Activated CD4-positive, alpha-beta T cell treated with anti-CD3 and anti-CD28 coated beads for 48 hours (primary cell): ENCODE measurements at places on chromosomes 6 and 20.

DNA sequence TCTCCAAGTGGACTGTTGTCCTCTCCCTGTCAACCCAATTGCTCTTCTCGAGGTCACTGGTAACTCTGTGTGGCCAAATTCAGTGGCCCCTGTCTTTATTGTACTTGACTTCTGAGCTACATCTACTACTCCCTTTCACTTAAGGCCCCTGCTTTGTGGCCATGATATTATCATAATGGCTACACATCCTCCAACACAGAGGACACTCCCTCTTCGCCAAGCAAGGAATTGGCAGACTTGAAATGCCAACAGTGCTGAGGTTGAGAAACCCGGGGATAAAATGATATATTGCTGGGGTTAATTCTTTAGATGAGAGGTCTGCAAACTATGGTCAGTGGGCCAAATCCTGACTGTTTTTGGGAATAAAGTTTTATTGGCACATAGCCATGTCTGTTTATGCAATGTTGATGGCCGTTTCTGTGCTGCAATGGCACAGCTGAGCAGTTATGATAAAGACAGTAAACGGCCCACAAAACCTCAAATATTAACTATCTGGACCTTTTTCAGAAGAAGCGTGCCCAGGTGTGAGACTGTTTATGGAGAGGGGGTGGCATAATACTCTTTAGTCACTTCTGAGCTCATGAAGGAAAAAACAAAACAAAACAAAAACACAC is 12.0 kb upstream of the MRPS10 start:
- DNase-seq, result no peak

DNA sequence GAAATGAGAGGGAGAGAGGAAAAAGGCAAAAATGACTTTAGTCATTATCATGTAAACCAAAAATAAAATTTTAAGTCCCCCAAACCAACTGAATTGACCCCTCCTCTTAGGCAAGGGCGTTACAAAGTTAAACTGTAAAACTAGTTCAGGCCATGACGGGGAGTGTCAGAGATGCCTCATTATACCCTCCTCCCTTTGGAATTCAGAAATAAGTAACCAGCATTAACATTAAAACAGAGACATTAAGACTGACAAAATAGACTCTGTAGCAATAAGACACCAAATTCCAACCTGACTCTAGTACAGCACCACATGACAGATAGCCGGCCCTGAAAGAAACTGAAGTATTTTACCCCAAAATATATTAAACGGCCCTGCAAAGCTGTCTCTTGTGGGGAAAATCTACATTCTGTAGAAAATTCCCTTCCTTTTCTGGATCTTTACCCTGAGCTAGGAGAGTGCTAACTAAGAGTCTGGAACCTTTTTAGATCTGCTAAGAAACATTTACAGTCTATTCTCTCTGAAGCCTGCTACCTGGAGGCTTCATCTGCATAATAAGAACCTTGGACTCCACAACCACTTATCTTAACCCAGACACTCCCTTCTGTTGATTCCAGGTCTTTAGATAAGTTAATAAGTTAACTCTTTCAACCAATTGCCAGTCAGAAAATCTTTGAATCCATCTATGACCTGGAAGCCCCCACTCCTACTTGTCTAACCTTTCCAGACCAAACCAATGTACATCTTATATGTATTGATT is 150.7 kb downstream of the PKHD1 start:
- DNase-seq, result no peak

DNA sequence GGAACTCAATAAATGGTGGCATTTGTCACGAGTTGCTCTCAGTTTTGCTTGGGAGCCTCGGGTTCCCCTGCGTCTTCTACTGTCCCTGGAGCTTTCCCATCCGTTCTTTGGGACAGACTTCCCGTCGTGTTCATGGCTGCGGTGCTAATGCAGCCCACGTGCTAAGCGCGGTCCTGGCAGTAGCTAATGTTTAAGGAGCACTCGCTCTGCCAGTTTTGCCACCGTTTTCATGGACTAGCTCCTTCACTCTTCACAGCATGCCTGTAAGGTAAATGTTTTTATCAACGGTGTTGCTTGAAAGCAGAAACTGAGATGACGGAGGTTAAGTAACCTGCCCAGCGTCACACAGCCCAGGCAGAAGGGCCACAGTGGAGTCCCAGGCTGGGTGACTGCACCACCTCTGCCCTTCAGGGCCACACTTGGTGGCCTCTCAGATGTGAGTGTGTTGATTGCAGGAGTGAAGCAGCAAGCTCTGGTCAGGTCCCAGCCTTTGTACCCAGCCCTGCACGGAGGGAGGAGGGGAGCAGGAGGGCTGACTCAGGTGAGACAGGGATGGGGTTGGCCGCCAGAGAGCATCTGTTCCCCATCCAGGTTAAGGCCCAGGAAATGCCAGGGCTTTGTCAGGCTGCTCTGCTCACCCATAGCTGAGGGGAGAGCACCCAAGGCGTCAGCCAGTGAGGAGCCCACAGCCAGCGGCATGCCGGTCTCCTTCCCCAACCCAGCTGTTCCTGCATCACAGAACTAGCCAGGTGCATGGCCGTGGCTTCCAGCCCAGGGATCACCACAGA is 181.8 kb downstream of the ZMYND8 start:
- DNase-seq, result no peak

DNA sequence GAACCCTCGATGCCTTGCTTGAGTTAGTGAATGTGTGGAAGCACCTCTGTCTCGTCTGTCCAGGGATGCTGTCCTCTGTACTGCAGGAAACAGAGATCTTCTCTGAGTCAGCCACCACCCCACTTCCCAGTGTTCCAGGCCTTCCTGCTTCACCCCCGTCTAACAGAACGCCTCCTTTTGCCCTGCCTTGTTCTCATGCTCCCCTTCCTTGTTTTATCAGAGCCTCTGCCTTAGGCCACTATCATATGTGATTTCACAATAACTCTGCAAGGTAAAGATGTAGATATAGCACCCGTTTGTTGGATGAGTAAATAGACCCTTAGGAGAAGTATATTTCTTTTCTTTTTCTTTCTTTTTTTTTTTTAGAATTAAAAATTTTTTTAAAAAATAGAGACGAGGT is 106.7 kb upstream of the CLDN20 start:
- DNase-seq, result no peak

DNA sequence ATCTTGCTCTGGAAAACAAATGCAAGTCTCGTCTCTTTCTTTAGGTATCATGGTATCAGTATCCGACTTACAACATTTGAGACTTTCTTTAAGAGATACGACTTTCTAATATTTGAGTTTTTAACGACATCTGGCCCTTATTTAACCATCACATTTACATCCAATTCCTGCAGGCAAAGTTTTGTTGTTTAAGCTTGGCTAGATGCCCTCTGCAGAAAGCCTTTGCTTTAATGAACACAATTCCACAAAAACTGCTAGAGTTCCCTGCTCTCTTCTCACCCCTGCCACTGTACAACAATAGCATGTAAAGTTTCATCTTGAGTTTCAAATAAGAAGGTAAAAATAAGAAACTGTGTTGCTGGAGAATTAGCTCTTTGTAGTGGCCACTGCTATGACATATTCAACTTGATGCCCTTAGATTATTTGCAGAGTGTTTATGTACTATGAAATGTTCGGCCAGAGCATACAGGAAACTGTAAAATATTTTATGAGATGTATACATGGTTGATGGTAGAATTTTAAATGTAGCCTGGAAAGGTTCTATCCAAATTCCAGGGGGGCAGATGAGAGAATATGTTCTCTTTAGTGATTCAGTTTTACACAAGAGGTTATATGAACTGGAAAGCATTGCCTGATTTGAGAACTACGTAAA is 438.6 kb downstream of the CDC5L start:
- no peak for DNase-seq

DNA sequence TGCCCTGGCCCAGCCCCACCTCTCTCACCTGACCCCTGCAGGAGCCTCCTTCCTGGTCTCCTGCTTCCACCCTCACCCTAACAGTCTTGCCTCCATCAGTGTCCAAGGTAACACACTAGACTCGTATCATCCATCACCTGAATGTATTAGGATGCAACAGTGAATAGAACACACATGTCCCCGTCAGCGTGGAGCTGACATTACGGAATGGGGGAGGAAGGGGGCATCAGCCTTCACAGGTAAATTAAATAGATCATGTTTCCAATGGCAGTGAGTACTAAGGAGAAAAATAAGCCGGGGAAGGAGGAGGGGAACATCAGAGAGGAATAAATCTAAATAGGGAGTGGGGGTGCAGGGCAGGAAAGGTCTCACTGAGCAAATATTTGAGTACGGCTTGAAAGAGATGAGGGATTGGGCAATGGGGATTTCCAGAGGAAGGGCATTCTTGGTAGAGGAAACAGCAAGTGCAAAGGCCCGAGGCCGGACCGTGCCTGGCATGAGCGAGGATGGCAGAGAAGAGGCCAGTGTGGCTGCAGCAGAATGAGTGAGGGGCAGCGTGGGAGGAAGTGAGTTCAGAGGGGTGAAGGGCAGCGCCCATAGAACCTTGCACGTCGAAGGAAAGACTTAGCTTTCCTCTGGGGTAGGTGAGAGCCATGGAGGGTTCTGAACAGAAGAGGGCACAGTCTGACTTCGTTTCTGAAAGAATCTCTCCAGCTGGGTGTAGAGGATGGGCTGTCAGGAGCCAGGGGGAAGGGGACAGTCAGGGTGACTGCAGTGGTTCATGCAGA is 110.1 kb upstream of the PTPN1 start:
- no peak for DNase-seq
